ENCODE measurements at places on chromosomes 3 and 15.
A peak's percentile ranks its signal among the peaks of the same experiment; 100 is the strongest.

GRCh38 chr15:60821462-60822061 is 342.6 kb upstream of the ICE2 start:
- DNase-seq, result no peak

- no peak for DNase-seq
Observed at GRCh38 chr3:32414522-32415202, 23.0 kb downstream of the CMTM7 start.

DNA sequence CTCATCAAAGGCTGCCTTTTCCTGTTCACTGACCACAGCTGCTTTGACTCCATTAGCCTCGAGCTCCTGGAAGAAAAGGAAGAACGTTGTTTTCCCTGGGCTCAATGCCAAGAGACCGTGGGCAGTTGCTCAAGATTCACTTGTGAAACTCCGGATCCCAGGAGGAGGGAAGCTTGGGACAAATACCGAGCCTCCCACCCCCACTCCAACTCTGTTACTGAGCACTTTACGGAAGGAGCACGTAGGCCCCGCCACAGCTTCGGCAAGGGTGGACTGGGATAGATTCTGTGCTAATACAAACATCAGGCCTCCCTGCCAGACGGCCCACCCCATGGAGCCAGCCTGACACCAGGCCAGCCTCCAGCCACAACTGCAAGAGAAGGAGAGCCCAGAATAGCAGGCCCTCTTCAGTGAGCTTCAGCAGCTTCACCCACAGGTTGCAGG is 10.8 kb upstream of the FANCD2 start:
- peak; percentile 28 for DNase-seq

- no peak for DNase-seq
Observed at GRCh38 chr3:171838218-171838720, 4.9 kb upstream of the TMEM212 start.

DNA sequence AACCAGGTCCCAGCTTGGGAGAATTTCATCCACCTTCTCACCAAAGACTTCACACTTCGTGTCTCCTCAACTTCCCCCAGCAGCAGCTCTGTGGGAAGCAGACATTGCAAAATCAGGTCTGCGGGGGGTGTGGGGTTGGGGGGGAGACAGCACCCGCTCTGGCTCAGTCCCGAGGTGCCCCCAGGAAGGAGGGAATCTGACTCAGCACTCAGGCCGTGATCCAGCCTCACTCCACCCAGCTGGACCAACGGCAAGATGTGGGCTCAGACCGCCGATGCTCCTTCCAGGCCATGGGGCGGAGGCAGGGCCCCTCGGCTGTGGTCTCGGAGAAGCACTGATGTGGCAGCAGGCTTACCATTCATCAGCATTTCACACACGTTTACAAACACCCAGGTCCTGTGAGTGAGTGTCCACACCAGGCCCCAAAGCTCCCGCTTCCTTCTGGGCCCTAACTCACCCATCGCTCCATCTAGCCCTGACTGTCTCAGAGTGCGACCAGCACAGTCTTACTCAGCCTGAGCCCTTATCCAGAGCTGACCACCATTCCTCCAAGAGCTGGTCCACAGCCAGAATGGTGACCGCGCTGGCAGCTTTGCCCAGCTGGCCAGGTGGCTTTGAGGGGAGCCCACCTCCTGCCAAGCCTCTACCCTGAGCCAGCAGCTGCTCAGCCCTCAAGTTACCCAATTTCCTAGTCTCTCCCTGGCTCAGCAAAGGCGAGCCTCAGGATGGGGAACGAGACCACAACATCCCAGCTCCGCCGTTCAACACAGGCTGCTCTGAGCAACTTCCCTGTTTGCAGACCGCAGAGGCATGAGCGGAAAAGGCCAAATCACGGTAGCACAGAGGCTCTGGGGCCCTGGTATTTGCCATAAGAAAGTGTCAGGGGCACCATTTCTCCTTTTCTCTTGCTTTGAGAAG is 3.3 kb downstream of the STAB1 start:
- no peak for DNase-seq

- DNase-seq, result no peak
Observed at GRCh38 chr15:90086868-90087268, 15.4 kb downstream of the IDH2 start.

GRCh38 chr3:100463002-100463401 is 29.4 kb upstream of the TMEM45A start:
- DNase-seq, result no peak

DNA sequence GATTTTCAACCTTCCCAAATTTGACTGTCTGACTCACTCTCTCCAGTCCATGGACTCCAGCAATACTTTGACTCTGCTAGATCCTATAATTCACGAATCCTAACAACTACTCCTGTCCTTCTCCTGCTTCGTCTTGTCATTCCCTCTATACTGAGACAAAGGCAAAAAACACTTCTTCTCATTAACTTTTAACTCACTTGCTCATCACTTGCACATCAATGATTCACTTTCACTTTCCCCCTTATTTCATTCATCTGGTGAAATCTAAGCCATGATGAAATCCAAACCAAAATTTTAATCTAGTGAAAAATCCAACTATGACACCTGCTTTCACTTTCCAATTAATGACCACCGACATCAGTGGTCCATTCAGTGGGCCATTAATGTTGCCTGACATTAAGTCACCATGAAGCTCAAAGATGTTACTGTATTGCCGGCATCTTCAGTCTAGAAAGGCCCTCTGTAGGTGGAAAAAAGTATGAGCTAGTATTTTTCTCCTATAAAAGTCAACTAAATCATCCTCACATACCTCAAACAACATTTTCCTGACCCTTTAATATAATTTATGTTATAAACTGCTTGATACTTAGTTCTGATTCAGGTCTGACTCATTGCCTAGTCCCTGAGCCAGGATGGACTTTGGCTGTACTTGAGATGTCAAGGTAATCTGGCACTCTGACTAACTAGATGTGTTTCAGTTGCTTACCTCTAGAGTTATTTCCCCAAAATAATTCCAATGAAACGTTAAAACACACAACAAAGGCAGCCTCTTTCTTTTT is 158.6 kb downstream of the CNTN6 start:
- DNase-seq, result no peak

DNA sequence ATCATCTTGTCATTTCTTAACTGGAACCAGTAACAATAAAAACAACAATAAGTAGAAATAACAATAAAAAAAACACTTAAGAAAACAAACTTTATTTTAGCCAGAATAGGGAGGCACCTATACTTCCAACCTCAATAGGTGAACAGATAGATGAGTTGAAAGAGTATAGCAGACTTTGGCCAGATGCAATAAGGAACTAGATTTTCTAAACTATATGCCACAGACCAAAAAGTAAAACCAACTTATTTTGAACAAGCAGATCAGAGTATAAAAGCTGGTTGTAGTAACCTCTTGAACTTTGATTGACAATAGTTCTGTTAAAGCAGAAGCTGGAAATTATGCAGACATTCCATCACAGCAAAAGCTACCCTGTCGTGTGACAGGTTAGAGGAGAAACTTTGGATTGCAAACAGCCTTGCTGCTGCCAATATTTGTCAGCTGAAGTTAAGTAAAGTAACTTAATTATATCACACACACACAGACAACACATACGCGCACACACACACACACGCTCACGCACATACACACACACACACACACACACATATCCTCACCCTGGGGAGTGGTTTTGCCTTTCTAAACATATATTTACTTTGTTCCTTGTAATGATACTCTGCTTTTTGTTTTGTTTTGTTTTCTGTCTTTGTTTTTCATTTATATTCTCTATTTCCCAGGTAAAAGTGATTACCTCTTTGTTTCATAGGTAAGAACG is 903.6 kb downstream of the VGLL3 start:
- no peak for DNase-seq

- no peak for DNase-seq
Observed at GRCh38 chr15:51724673-51725072, 12.8 kb downstream of the LYSMD2 start.

DNA sequence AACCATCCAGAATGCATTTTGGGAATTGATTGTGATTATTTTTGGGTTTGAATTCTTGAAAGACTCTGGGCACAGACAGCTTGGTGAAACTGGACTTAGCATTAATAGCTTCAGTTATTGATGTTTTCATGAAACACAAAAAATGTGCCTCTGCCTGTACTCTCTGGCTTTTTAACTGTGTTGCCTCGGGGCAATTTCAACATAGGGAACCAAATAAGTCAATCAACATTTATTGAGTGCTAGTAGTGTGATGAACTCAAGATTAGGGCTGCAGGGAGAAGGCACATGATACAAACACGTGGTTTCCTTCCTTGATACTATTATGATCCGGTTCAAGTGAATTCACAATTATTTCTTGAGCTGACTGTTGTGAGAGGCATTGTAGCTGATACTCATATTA is 50.8 kb downstream of the UNC13C start:
- no peak for DNase-seq

- no peak for DNase-seq
Observed at GRCh38 chr3:126613479-126614188, 41.3 kb downstream of the TXNRD3 start.

DNA sequence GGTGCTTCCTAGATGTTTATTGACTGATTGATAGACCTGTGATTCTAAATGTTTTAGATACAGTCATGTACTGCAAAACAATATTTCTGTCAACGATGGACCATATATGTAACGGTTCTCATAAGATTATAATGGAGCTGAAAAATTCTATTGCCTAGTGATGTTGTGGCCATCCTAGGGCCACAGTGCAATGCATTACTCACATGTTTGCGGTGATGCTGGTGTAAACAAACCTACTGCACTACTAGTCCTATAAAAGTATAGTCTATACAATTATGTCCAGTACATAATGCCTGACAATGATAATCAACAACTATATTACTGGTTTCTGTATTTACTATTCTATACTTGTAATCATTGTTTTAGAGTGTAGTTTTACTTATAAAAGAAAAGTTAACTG is 46.8 kb downstream of the CHST2 start:
- no peak for DNase-seq

DNA sequence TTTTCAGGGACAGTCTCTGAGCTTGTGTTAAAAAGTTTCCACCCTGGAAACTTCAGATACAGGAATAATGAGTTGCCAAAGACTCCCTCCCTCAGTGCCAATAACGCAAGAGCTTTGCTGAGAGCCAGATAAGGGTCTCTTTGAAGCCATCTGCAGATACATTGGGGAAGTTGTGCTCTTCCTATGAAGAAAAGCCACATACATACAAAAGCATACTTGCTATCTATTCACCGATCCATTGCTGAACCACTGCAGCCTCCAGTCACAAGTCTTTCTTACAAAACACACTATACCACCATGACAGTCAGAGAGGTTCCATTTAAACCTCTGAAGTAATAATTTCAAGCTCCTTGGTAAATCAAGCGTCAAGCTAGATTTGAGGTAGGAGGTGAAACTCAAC is 10.0 kb upstream of the RETNLB start:
- no peak for DNase-seq

- no peak for DNase-seq
Observed at GRCh38 chr15:85597155-85597815, 197.4 kb downstream of the KLHL25 start.

DNA sequence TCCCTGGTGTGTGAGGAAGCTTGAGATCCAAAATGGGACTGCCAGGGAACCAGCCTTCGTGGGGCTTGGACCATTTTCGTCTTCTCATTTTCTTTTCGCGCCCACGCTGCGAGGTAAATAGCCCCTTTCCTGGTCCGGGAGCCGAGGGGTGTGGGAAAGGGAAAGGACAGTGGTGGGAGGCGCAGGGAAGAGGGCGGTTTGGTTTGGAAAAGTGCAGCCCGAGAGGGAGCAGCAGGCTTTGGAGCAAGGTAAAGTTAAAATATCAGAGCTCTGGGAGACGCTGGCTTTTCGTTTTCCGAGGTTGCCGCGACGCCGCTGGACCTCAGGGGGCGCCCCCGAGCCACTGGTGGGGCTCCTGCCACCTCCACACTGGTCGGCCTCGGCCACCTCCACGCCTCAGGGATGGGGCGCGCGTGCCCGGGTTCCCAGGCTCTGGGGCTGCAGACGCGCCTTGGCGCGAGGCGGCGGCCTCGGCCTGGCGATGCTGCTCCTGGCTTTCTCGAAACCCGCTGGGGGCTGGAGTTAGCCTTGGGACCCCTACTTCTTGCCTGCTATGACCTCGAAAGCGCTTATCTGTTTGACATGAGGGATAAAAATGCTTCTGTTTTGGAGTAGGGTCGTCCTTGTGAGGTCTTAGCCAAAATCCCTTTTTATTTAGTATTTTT is 3.2 kb downstream of the PTPRG start:
- DNase-seq, result peak; percentile 45

- no peak for DNase-seq
Observed at GRCh38 chr3:122298239-122298638, 26.8 kb upstream of the CSTA start.

- DNase-seq, result no peak
Observed at GRCh38 chr3:33636125-33636850, 81.8 kb downstream of the CLASP2 start.

DNA sequence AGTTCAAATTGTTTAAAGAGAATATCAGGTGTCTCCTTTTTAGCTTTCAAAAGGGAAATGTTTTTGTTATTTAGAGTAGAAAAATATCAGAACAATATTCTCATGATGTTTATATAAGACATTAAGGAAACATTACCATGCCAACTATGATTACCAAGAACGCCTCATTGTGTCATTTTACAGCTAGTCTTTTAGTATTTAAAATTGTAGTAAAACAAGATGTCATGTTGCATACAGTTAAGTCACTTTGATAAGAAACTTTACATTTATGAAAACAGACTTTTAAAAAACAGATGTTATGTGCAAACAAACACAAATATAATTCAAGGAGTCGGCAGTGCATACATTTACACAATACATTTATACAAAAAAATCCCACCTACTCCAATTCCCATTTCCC is 4.4 kb downstream of the PLSCR4 start:
- no peak for DNase-seq

GRCh38 chr3:129352650-129353588 is 74.2 kb downstream of the HMCES start:
- no peak for DNase-seq

Measured in caudate nucleus (tissue), 63 donors.